ENCODE measurements at places on chromosomes 4 and X.

DNA sequence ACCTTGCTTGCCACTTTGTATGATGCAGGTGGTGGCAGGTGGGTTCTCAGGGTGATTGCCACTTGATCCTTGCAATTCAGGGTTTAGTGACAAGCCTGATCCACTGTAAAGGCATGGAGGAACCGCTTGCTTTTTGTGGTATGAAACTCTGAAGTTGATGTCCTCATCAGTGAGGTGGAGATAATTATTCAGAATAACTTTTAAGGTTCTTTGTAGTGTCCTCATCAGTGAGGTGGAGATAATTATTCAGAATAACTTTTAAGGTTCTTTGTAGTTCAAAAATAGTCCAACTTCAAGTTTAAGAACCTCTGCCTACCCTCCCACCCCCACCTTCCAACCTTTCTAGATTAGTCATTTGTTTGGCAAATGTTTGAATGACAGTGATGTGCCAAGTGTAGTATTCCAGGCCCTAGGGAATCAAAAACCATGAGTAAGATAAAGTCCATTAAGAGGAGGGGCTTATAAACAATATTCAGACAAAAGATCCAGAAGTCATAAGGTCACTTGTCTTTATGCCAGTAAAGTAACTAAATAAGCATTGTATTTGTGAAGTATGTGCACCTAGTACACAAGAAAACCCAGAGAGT is 51.2 kb downstream of the DCUN1D4 start:
- no peak for DNase-seq

- no peak for DNase-seq
These were observed 24.3 kb upstream of the IL2 start for GRCh38 chr4:122480655-122481487.

DNA sequence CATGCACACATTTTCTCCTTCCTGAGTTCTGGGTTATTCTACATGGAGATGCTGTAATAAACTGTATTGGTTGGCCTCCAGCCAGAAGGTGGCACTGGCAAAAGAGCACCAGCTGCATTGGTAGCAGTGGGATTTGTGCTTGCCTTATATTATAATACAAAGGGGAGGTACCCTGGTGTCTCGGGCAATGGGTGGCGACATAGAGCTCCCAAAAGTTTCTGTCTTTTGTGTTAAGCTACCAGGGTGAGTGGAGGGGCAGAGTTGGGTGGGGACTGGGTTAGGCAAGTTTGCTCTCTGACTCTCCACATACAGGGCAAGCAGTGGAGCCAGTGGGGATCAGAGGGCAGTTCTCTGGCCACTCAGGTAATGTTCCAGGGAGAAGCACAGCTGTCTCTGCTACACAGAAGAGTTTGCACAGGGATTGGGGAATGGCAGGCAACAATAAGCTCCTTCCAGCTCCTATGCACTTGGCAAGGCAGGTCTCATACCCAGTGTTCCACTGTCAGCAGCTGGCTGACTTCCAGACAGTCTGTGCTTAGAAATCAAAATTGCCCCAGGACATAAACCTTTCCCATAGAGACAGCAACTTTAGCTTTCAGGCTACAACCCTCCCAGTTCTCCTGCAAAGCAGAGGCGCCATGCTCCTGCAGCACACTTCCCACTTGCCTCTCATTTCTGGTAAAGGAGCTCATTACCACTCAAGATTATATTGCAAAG is 463.9 kb upstream of the PCDH7 start:
- no peak for DNase-seq

GRCh38 chrX:115952417-115953092 is 218.0 kb upstream of the AGTR2 start:
- DNase-seq, result no peak

GRCh38 chrX:25663701-25664100 is 474.4 kb upstream of the MAGEB18 start:
- no peak for DNase-seq

DNA sequence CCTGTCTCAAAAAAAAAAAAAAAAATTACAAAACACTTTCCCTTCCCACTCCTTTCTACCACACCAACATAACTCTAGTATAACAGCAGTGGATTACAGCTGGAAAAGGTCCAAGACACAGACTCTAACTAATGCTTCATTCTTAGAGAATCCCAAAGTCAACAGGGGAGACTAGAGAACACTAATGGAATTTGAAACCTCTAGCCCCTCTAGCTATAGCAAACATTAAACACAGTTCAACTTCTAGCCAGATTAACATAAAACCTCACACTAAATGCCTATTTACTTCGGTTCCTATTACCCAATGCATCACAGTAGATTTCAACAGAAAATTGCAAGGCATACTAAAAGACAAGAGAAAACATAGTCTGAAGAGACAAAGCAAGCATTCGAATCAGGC is 10.5 kb upstream of the DHX15 start:
- no peak for DNase-seq

DNA sequence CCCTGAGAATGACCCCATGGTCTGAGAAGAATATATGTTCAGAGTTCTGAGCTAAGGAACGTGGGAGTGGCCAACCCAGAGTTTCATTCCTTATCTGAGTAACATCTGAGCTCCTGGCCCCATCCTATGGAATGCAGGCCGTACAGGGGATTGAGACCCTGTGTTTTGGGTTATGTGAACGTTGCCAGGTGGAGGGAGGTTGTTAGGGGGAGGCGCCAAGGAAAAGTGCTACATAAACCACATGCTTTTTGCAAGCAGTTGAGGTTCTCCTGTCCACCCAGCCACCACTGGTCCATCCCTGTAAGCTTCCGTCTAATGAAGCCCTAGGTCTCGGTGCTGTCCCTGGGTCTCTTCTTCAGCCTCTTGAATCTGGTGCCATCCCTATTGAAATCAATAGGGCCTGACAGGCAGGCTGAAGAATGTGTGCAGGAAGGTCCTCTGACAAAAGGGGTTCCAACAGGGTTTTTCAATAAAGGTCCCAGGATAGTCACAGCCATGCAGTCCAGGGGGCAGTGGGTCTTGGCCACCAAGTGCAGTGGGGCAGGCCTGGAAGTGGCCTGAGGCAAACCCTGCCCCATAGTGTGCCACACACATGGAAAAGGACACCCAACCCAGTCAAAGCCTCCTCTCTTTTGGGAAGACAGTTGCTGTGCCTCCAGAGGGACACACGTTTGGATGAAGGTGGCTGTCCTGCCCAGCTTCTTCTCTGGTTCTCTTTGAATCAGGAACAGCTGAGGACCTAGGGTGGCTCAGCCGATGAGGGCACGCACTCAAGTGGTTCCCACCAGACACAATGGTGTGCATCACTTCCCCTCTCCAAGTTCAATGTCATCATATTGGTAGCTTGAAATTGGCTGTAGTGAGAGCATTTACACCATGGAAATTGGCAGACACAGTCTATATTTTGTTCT is 53.5 kb downstream of the HTRA3 start:
- DNase-seq, result no peak

DNA sequence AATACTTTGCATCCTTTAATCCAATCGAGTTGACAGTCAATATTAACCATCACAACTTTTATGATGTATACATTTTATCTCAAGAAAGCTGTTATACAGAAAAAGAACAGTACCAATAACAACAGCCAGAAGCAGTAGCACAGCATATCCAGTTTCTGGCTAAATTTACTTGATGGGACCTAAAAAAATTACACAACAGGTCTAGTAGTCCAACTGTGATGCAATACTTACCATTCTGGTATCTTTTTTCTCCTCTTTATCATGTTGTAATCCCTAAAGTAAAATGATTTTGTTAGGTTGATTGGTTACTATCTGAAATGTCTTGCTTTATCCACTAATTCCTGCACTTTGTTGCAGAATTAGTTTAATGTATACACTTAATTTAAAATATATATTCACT is 1150.6 kb downstream of the FAT4 start:
- no peak for DNase-seq

DNA sequence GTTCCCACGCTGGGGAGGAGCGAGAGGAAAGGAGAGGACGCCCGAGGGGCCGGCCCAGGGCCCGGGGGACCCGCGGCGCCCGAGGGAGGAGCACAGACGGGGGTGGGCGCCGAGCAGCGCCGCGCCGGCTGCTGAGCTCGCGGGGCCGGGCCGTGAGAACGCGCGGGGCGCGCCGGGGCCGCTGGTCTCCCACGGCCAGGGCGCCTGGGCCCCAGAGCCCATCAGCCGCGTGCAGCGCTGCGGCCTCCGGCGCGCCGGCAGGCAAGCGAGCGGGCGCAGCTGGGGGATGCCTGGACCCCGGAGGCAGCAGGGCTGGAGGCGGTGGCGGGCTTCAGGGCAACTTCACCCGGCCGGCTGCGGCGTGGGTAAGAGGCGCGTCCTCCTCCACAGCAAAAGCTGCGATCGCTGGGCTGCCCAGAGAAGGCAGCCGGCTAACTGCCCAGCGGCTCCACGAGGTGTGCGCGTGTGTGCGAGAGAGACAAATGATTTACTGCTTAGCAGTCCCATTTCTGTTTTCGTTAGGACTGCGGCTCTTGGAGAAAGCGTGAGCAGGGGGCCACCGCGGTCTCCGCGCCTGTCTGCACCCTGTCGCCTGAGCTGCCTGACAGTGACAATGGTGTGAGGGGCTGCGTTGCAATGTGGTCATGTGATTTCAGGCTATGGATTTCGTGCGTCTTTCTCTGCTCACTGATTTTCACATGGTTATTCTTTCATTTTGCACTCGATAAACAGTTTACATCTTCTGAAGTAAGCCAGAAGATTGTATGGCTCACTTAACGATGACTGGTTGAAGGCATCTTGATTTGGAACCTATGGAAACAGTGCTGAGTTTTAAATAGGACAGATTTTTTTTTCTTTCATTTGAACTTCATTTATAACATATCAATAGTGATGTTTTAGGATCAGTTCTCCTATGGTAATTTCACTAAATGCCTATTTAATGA is 1.2 kb downstream of the GUCY1A1 start:
- DNase-seq, result no peak

GRCh38 chrX:153767674-153768055 is 3.6 kb downstream of the PLXNB3 start:
- no peak for DNase-seq

DNA sequence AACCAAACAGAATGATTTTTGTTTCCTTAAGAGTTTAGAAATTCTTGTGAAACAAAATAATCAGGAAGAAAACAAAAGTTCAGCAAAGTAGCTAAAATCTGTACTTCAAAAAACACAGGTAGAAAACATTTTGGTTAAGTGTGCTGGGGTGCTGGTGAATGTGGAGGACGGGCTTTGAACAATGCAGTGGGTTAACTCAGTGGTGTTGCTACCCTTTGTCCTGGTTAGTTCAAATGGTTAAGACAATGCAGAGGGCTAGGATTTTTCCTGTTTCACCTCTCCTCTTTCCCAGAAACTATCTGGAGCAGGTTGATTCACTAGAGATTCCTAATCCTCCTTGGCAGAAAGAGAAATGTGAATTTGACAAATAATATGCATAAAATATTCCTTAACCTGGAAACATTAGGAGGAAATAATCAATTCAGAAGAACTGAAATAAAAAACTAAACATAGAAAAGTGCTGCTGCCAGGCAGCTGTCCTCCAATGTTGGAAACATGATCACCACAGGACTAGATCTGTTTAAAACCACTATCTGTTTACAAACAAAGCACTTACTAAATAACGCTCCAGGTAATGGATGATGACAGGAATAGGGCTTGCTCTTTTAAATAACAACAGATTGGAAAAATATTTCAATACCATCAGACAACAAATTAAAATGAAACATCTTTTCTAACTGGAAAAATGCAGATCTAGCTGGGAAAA is 148.9 kb downstream of the MAML3 start:
- DNase-seq, result no peak

DNA sequence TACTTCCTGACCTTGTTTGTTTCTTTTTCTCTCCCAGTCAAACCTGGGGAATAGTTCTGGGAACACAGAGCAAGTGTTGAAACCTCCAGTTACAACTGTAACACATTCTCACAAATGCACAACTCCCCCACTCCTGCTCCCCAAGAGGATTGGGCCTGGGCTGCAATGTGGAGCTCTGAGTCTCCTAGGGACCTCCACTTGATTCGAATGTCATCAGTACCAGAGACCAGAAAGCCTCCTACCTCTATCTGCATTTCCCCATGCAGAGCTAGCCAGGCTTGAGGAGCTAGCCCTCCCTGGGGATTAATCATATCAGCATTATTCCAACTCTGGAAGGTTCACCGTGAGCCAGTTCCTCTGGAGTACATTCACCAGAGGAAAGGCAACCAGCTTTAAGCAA is 41.7 kb upstream of the CITED1 start:
- no peak for DNase-seq

DNA sequence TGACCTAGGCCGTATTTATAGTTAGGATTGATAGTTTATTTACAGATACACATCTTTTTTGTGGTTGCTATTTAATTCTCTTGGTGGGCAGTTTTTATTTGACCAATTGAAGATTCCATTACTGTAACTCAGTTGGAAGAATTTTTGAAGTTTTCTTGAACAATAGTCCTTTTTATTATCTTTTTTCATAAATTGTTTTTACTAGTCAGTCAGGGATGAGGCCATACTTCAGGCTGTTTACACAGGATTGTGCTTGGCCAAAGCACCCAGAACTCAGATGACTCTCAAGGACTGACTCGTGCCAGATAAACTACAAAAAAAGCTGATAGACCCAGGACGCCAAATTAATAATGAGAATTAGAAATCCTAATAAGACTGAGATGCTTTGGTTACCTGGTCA is 7.0 kb downstream of the HERC3 start:
- no peak for DNase-seq

- DNase-seq, result no peak
These were observed 134.1 kb downstream of the OR13H1 start for GRCh38 chrX:131677655-131678628.

- no peak for DNase-seq
These were observed 2.6 kb downstream of the UBE2K start for GRCh38 chr4:39700554-39700953.

- DNase-seq, result no peak
These were observed 101.6 kb downstream of the FGF16 start for GRCh38 chrX:77548751-77549150.

- no peak for DNase-seq
These were observed 87.6 kb upstream of the PLAC1 start for GRCh38 chrX:134745636-134746409.

DNA sequence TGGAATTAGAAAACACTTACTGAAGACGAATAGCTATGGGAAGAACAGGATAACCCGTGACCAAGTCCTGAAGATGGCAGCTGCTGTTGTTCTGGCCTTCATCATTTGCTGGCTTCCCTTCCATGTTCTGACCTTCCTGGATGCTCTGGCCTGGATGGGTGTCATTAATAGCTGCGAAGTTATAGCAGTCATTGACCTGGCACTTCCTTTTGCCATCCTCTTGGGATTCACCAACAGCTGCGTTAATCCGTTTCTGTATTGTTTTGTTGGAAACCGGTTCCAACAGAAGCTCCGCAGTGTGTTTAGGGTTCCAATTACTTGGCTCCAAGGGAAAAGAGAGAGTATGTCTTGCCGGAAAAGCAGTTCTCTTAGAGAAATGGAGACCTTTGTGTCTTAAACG is 2.4 kb downstream of the AGTR2 start:
- DNase-seq, result no peak

GRCh38 chrX:150887906-150888465 is 10.5 kb downstream of the CD99L2 start:
- DNase-seq, result no peak

- DNase-seq, result no peak
These were observed 32.9 kb downstream of the GPM6A start for GRCh38 chr4:175779081-175779620.

- no peak for DNase-seq
These were observed 188.1 kb upstream of the SFRP2 start for GRCh38 chr4:153976954-153977353.

- no peak for DNase-seq
These were observed 657.4 kb downstream of the SPRY1 start for GRCh38 chr4:124053872-124054538.

- no peak for DNase-seq
These were observed 33.2 kb upstream of the BMP15 start for GRCh38 chrX:50877310-50877709.

All from GM12864 (cell line).